ENCODE measurements at places on chromosomes 12 and 14.

GRCh38 chr14:59004012-59004411, 184.5 kb upstream of the DAAM1 start:
- DNase-seq = no peak

DNA sequence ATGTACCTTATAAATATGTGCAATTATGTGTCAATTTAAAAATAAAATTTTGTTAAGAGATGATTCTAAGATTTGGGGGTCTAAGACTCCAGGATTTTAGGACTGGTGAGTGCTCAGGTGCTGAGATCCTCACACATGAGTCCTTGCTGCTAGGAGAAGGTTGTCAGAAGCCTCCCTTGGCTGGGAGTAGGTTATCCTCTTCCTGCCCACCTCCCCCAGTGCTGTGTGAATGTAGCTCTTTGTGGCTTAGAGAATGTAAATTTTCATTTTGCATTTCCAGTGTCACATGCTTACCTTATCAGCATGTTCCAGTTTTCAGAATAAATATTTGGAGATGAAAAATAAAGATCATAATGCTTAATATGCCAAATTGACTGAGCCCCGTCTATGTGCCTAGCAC, 114.2 kb upstream of the MDM1 start:
- no peak for DNase-seq

GRCh38 chr12:76556368-76556767, 3.2 kb downstream of the OSBPL8 start:
- DNase-seq = no peak

DNA sequence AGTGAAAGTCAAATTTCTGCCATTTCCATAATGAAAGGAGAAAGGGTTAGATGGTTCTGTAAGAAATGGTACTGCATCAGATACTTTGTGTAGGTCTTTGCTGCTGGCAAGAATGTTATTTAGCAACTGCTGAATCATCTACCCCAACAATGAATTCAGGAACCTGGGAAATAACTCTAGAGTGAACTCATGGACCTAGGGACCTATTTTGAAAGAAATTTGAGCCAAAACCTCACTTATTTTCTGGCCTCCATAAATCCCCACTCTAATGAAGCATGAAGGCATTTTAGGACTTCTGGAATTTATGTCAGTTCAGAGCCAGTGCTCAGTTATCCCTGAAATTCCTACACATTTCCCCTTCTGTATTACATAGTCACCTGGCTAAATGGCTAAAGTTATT, 50.9 kb upstream of the CPNE8 start:
- DNase-seq = no peak

DNA sequence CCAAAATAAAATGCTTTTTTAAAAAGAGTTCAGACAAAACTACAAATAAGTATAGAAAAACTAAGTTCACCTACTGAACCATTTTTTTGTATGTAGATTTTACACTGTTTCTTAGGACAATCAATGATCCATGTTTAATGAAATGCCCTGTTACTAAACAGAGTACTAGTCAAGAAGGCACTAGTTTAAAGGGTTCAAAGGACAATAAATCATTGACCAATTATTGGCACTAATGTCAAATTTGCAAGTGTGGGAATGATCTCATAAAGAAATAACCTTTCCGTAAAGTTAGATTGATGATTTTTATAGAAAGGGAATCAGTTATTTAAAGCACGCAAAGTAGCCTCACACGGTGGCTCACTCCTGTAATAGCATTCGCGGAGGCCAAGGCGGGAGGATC, 4.2 kb downstream of the DNAI7 start:
- no peak for DNase-seq

- no peak for DNase-seq
Observed at GRCh38 chr14:22646570-22647254, 2.6 kb upstream of the OR6J1 start.

DNA sequence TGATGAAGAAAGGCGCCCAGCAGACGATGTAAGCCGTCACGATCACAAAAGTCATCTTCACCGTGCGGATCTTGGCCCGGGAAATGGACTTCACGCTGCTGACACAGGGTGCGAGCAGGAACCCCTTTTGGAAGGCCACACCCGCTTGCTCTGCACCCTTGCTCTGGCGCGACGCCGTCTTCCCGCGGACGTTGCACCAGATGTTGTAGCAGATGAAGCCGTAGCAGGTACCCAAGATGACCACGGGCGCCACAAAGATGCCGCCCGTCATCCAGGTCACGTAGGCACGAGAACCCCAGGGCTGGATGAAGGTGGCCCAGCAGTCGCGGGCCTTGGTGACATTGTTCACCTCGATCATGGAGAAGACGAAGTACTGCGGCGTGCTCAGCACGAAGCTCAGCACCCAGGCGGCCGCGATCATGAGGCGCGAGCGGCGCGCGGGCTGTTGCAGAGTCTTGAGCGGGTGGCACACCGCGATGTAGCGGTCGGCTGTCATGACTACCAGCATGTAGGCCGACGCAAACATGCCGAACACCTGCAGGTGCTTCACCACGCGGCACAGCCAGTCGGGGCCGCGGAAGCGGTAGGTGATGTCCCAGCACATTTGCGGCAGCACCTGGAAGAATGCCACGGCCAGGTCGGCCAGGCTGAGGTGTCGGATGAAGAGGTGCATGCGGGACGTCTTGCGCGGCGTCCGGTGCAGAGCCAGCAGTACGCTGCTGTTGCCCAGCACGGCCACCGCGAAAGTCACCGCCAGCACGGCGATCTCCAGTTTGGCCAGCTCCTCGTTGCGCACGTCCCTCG, 890 bp downstream of the AVPR1A start:
- DNase-seq = peak; percentile 78

All from eye (tissue), 1 donor.